Fibroblast of skin of back (primary cell): ENCODE measurements at places on chromosomes 2 and 18.
A peak's percentile ranks its signal among the peaks of the same experiment; 100 is the strongest.

DNA sequence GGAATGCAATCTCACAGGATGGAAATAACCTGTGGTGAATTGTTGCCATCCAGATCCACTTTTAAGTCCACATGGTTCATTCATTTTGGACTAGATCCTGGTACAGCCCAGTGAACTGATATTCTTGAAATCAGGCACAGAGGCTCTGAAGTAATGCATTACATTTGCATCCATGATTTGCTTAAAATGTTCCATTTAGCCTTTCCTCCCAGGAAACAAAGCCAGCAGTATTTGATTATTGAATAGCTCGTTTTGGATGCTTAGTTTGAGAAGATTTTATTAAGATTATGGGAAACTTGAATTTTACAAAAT lies 995.8 kb upstream of the CDH2 start:
- no peak for DNase-seq

- DNase-seq: peak; percentile 83
Observed at GRCh38 chr2:137969418-137969765, 5.1 kb downstream of the HNMT start.

- peak; percentile 58 for DNase-seq
Observed at GRCh38 chr2:10048501-10049171, 5.3 kb downstream of the KLF11 start.

DNA sequence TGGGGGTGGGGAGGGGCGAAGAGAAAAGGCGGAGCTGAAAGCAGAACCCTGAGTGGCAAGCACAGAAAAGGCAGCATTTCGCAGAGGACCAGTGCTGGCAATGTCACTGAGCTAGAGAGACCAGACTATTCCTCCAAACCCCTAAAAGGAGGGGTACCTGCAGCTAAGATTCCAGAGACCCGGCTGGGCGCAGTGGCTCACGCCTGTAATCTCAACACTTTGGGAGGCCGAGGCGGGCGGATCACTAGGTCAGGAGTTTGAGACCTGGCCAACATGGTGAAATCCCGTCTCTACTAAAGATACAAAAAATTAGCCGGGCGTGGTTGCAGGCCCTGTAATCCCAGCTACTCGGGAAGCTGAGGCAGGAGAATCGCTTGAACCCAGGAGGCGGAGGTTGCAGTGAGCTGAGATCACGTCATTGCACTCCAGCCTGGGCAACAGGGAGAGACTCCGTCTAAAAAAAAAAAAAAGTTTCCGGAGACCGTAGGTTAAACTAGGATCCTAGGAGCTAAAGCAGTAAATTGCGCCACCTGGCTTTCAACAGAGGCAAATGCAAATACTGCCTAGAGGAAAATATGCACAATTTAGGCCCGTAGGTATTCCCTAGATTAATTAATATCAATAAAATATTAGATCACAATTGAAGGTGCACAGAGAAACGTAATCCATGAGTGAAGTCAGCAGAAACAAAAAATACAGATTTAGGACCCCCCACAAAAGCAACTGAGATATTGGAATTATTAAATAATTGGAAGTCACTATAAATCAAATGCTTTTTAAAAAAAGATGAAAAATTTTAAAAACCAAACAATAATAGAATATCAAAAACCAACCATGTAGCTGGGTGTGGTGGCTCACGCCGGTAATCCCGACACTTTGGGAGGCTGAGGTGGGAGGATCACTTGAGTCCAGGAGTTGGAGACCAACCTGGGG lies 4.9 kb downstream of the UCN start:
- peak; percentile 77 for DNase-seq

GRCh38 chr2:9780368-9781130 lies 62.7 kb upstream of the TAF1B start:
- DNase-seq: no peak

GRCh38 chr18:9482790-9483189 lies 7.5 kb downstream of the RALBP1 start:
- no peak for DNase-seq

GRCh38 chr2:120855855-120856405 lies 120.3 kb downstream of the GLI2 start:
- no peak for DNase-seq

DNA sequence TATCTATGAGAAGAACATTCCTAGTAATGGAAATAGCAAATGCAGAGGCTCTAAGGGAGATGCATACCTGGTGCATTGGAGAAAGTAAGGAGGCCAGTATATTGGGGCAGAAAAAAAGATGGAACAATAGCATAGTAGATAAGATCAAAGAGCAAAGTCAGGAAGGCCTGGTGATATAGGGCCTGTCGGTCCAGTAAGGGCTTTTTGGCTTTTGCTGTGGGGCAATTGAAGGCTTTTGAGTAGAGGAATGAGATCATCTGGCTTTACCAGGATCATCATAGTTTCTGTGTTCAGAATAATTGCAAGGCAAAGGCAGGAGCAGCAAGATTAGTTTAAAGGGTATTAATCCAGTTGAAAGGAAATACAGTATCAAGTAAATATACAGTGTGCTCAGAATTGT lies 111.8 kb downstream of the EHBP1 start:
- no peak for DNase-seq

GRCh38 chr2:230908595-230909191 lies 16.3 kb downstream of the GPR55 start:
- peak; percentile 89 for DNase-seq

GRCh38 chr2:221467610-221468009 lies 104.5 kb downstream of the EPHA4 start:
- no peak for DNase-seq

DNA sequence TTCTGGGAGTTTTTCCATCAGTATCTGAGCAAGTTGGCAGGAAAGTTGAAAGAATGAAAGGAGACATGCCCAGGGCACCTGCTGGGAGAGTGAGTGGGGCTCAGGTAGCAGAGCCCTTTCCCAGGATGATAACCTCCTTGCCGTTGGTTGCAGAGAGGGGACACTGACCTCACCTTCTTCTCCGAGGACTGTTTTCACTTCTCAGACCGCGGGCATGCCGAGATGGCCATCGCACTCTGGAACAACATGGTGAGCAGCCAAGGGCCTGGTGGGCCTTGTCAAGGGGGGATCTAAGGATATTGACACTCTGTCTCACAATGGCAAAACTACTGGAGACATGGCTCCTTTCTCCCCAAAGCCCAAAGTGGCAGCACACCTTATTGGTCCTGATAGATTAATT lies 118.8 kb upstream of the PPP1CB start:
- no peak for DNase-seq
